Activated CD4-positive, alpha-beta T cell treated with anti-CD3 and anti-CD28 coated beads, Interleukin-2, amount 50 U/mL, for 24 hours (primary cell): ENCODE measurements at places on chromosomes 5 and 9.

DNA sequence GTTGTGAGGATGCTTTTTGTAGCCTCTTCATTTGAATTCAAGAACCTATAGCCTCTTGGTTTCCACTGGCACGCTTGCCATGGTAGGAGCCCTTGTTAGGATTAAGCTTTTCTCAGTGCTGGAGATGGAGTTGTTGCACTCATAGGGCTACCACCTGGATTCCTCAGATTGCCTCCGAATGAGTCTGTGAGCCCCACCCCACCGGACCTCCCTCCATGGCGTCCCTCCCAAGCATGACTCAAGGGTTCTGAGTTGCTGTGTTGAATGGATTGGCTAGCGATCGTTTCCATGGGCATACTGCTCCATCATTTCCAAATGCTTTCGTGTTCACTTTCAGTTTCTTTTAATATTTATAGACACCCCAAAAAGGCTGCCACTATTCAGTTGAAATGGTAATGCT is 69.9 kb downstream of the DAPK1 start:
- no peak for DNase-seq

- DNase-seq, result no peak
Measured at GRCh38 chr5:42836070-42836769, 24.5 kb upstream of the SELENOP start.

GRCh38 chr9:3066591-3066990 is 222.7 kb upstream of the PUM3 start:
- no peak for DNase-seq

DNA sequence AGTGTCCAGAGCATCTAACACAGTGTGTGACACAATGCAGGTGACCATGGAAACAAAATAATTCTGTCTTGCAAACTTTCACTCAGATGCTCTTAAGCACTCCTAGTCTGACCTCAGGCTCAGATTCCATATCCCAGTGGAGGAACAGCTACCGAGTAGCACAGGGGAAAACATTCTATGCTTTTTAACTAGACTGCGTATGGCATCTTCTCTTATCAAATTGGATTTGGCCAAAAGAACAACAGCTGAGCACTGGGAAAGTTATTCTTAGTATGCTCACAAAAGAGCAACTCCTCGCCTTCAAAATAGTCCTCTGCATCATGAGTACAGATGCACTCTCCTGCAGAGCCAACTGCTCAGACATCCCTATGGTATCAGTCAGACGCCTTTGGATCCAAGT is 528.2 kb upstream of the DAP start:
- no peak for DNase-seq

GRCh38 chr9:2356041-2356790 is 265.4 kb upstream of the VLDLR start:
- DNase-seq, result no peak

DNA sequence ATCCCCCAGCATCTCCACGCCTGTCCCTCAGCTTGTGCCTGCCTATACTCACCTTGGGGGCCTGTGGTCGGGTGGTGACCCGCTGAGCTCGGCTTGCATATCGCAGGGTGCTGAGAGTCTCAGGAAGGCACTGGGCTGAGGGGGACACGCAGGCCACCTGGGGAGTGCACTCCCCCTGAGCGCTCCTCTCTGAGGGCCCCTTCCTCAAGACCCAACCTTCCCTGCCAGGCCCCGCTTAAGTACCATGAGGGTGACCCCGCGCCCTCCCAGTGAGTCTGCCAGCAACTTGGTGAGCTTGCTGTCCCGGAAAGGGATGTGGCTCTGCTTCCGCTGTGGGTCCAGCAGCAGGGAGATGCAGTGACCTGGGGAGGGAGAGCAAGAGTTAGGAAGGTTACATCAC is 4.1 kb downstream of the KIF12 start:
- no peak for DNase-seq

DNA sequence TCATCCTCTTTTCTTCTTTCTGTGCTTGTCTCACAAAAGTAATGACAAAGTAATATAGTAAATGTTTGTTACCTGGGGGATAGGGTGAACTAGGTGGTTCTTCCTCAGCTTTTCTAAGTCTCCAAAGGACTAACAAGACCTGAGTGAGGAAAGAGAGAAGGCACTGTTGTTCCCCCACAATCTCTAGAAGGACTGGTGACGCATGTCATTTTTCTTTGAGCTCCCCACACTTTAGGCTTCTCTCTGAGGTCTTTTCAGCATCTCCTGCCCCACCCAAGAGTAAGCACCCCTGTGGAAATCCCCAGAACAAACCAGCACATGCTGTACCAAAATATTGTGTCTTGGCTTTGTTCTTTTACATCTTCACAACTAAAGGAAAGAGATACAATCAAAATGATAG is 2.4 kb upstream of the IL7R start:
- DNase-seq, result peak; percentile 76

DNA sequence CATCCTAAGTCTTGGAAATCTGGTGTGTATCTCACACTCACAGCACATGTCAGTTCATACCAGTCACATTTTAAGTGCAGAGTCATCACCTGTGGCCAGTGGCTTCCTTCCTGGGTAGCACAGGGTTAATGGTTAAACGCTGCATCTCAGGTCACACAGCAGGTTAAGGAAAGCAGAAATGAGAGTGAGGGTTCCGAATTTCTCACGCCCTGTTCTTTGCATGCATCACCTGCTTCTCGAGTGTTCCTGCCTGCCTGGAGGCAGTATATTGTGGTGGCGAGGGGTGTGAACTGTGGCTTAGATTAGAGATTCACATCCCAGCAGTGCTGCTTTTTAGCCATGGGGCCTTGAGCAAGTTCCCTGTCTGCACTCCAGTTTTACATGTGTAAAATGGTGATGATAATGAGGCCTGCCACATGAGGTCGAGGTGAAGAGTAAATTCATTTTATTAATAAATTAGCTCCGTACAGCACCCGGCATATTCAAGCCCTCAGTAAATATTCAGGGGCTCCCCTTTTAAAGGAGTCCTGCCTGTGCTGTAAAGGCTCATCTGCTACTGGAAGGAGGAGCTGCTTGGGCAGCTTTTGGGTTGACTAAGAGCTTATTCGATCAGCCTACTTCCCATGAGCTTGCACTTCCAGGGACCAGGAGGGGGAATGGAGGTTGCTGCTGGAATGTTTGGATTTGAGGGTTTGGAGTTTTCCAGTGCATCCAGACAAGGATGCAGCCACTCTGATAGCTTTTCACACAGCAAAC is 61.1 kb upstream of the SAP30L start:
- DNase-seq, result no peak

DNA sequence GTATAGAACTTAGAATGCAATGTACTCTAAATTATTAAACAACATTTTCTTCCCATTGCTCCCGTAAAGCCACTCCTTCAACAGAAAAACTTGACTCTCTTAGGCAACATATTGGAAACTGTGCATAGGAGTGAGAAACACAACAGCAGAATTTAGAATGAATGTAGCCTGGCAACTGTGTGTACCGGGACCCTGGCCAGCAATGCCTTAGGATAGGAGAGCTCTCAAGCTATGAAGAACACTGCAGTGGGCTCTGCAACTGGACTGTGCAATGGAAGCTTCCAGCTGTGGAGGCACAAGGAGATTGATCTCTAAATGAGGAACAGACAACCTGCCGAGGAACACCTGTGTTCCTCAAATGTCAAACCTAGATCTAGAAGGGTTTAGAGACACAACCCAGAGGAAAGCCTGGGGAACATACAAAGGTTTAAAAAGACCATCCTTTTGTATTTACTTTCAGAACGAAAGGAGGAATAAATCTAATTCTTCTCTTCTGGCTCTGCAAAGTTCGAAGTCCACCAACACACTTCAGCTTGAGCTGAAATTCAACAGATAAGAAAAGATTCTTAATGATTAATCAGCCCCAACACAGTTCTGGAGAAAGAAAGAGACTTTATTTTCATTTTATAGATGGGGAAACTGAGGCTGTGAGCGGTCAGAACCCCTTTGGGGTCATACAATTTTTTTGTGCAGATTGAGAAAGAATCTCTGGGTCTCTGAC is 51.5 kb upstream of the ARL15 start:
- DNase-seq, result no peak

GRCh38 chr5:144237851-144238250 is 67.2 kb downstream of the KCTD16 start:
- DNase-seq, result no peak

GRCh38 chr5:170278611-170279458 is 18.7 kb downstream of the LCP2 start:
- DNase-seq, result no peak

GRCh38 chr5:180333661-180334060 is 19.5 kb downstream of the GFPT2 start:
- DNase-seq, result no peak

DNA sequence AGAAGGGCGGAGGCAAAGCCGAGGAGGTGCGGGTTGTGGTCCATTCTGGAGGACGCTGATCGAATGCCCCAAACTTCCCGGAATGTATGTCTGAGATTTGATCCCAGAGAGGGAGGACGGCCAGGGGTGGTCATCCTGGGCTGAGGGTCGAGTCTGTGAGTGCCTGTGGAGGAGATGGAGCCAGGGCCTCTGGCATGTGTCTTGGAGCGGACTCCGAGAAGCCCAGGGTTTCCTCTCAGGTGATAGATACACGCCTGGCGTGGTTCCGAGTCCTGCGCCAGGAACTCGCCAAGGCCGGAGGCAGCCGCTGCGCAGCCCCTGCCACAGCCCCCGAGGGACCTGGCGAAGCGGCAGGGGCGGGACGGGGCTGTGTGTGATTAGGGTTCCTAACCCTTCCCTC is 363 bp downstream of the ZNF454 start:
- no peak for DNase-seq

DNA sequence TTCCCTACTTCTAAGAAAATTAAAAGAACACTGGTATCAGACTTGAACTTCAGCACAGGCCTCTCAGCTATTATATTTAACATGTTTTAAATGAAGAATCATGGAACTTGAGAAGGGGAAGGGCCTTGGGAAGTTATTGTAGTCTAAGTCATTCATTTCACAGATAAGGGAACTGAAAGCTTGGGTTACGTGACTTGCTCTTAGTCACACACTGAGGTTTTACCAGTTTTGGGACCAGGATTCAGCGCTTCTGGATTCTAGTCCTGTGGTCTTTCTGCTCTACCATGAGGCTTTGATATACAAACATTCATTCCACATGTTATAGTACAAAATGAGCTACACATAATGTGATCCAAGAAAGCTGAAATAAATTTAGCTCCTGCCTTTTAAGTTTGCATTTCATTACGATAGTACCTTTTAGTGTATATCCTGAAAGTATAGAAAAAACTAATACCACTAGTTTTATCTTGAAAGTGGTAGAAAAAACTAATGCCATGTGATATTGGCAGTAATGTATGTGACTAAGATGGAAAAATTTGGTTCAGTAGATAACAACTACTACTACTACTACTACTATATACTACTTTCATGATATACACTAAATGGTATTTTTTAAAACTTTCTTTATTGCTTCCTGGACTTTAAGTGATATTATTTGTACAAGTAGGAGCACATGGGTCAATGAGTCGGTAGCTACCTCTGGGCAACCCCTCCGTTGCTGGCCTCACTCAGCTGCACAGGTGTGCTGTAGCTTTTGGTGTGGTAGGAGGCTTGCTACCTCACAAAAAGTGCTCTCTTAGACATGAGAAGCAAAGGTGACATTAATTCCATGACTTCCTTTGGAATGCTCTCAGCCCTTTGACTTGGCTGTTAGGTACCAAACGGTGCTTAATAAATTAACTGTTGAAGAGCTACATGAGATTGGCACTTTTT is 40.7 kb downstream of the F2RL2 start:
- DNase-seq, result peak; percentile 31

GRCh38 chr5:83718936-83719495 is 1.6 kb downstream of the HAPLN1 start:
- DNase-seq, result no peak

DNA sequence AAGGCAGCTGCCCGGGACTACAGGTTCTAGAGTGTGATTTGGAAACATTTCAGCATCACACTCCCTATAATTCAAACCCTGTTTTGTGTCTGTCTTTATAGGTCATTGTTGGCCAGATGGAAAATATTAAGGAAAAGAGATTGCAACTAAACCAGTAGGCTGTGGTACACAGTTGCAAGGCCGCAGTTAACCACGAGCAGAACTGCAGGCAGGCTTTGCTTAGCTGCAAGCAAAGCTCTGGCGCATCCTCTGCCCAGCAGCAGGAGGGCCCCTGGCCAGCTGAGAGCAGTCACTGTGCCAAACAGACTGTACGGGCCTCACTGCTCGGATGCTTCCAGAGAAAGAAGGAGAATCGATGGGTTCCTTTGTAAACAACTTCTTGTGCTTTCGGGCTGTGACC is 204.5 kb downstream of the DENND1A start:
- no peak for DNase-seq

DNA sequence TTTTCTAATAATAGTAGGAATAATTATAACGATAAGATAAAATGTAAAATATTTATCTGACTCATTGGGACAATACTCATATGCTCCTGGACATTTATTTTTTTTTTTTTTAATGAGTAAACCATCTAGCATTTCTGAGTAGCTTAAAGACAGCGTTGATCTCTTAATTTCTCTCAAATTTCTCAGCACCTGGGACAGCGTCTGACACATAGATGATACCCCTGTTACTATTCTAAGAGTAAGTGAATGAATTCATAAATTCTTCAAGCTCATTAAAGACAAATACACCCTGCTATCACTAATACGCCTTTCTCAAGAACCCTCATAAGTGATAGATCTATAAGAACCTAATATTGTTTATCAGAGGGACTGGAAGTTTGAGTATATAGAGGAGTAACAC is 12.0 kb upstream of the HTR4 start:
- DNase-seq, result no peak

DNA sequence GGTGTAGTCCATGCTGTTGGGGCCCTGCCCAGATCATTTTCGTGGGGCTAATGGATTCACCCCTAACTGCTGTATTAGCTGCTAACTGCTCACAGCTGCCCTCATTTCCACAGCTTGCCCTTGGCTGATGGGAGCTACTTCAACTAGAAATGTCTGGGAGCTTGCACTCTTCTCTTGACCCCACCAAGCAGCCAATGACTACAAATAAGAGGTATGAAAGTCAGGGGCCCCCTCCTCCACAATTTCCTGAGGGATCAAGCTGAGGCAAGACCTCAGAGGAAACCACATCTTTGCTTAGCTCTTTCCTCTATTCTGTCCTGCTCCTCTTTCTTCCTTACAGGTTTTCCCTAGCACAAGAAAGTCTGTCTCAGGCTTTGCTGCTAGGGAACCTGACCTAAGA is 397.5 kb downstream of the MLLT3 start:
- DNase-seq, result no peak

DNA sequence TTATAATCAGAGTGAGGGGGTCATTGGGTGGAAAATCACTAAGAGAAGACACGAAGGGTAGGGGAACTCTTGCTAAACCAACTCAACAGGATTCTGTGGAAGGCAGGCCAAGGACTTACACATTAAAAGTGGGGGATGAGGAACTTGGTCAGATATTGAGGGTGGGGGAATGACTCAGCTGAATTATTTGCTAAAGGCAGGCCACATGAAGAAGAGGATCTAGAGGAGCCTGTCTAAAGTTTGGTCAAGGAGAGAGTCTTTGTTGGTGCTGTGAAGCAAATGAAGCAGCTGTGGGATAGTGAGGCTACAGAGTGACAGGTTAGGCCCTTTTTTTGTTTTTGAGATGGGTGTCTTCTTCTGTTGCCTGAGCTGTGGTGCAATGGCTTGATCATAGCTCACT is 63.9 kb upstream of the SPRY4 start:
- no peak for DNase-seq

DNA sequence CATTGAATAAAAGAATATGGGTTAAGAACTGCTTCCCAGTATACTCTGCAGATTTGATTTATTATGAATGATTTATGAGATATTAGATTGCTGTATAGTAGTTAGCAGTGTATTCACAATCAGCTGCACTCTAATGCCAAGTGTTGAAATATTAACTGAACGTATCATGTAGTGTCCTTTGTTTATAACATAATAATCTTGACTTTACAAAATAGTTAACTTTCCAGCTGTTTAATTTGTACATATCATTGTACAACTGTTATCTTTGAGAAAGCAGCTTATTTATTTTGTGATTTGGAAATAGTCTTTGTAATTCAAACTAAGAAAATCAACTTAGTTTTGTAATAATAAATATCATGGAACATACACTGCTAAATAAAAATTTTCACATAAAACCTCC is 219.5 kb downstream of the RANBP17 start:
- DNase-seq, result no peak
